ENCODE measurements at places on chromosomes 7 and 10.

GRCh38 chr7:149731207-149731955, 42.0 kb downstream of the ZNF467 start:
- DNase-seq: no peak

- no peak for DNase-seq
Observed at GRCh38 chr10:24152270-24152669, 56.7 kb upstream of the KIAA1217 start.

GRCh38 chr10:78336402-78336791, 302.7 kb downstream of the RPS24 start:
- no peak for DNase-seq

GRCh38 chr7:9557853-9558252, 1124.4 kb downstream of the NXPH1 start:
- DNase-seq: no peak

GRCh38 chr10:51716981-51717380, 17.6 kb upstream of the CSTF2T start:
- DNase-seq: no peak

DNA sequence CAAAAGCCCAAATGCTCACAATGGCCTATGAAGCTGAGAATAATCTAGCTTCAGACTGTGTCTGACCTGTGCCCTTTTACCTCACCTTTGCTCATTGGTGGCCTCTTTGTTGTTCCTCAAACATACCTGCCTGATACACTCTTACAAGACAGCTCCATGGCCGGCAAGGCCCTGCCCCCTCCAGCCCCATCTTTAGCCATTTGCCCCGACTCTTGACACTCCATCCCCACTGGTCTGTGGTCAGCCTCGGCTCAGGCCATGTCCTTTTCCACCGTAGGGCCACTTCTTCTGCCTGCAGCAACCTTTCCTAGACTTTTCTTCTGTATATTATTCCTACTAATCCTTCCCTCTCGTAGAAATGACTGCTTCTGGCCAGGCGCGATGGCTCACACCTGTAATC, 265.2 kb downstream of the RPS24 start:
- no peak for DNase-seq

GRCh38 chr10:32329061-32329460, 17.9 kb downstream of the EPC1 start:
- DNase-seq: no peak

DNA sequence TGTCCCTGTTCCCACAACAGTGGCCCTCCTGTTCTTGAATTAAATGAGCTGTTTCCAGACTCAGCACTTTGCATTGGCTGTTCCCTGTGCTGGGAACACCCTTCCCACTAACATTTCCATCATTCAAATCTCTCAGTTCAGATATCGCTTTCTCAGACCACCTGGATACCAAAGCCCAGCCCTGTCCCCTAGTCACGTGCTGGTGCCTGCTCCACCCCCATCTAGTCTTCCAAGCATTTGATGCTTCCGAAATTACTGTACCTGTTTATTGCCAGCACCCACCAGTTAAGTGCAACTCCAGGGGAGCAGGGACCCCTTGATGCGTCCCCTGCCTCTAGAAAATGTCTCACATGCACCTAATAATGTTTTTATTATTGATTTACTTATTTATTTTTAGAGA, 3.0 kb upstream of the SLC29A4 start:
- DNase-seq: no peak

- DNase-seq: no peak
Observed at GRCh38 chr10:3077940-3078630, 10.7 kb downstream of the PFKP start.

- no peak for DNase-seq
Observed at GRCh38 chr7:11552676-11553296, 279.2 kb downstream of the THSD7A start.

- no peak for DNase-seq
Observed at GRCh38 chr7:51340029-51340838, 23.6 kb upstream of the COBL start.

GRCh38 chr10:32347363-32348022, 535 bp upstream of the EPC1 start:
- no peak for DNase-seq

- no peak for DNase-seq
Observed at GRCh38 chr10:7438196-7438986, 27.6 kb upstream of the SFMBT2 start.

GRCh38 chr7:39133088-39133487, 155.4 kb downstream of the POU6F2 start:
- DNase-seq: no peak

GRCh38 chr7:30266686-30267085, 17.7 kb upstream of the ZNRF2 start:
- no peak for DNase-seq

DNA sequence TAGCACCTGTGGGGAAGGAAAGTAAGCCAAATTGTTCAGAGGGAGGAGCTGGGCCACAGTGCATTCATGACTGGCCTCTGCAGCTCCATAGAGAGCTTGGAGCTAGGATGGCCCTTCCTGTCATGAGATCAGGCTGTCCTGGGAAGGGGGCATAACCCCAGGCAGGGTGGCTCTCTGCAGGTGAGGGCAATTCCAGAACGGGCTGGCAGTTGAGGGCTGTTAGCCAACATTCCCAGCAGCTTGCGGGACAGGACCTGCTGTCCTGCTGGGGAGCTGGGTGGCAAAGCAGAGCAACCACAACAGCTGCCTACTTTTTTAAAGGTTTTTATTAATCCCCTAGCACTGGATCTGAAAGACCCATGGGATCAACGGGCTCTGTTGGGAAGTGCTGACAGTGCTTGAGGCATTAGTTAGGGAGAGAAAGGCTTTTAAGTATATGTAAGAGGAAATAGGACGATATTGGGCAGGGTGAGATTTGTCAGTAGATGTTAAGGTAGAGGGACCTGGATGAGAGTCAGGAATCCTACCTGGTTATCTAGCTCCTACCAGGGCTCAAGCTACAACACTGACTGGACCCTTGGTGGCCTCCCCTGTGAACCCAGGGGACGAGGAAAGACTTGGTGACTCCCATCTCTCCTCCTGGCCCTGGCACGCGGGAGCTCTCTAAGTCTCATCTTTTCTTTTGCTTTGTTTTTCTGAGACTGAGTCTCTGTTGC, 77.8 kb downstream of the NAMPT start:
- DNase-seq: no peak

- no peak for DNase-seq
Observed at GRCh38 chr7:136976504-136977251, 108.2 kb downstream of the CHRM2 start.

DNA sequence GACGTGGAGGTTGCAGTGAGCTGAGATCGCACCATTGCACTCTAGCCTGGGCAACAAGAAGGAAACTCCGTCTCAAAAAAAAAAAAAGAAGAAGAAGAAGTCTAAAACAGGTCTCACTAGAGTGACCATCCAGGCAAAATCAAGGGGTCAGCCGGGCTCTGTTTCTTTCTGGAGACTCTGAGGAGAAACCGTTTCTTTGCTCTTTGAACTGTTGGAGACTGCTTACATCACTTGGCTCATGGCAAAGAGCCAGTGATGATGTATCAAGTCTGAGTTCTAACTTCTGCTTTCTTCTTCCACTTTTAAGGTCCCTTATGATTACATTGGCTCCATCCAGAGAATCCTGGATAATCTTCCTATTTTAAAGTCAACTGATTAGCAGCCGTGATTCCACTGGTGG, 306.8 kb downstream of the WDR11 start:
- no peak for DNase-seq

DNA sequence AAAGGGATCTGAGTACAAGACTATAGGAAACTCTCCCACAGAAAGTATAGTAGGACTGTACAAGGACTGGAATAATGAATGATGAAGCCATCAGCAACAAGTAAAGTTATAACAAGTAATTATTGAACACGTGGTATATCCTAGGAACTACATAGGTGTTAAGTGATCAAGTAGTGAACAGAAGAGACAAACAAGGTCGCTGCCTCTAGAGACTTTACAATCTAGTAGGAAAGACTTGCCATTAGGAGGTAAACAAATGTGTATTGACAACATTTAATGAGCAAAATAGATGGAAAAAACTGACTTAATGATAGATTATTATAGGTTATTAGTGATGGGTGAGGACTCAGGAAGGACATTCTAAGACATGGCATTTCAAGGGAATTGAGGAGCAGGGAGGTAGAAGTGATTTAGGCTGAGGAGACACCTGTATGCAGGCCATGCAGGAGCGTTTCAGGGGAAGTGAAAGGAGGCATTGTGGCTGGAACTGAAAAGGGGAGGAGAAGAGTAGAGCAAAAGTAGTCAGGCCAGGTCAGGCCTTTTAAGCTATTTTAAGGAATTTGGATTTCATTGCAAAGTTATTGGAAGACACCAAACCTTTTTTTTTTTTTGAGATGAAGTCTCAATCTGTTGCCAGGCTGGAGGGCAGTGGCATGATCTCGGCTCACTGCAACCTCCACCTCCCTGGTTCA, 8.5 kb upstream of the GLCCI1 start:
- DNase-seq: peak; percentile 44

GRCh38 chr7:97024209-97025129, at the start of gene DLX5:
TSS of gene DLX5 (minus strand) at chr7:97024831. CDS start at chr7:97024623, 208 bp downstream.
- no peak for DNase-seq

- DNase-seq: no peak
Observed at GRCh38 chr7:86645225-86645608, 1.5 kb downstream of the GRM3 start.

GRCh38 chr10:46555713-46556514, 544 bp downstream of the GPRIN2 start:
- DNase-seq: no peak

DNA sequence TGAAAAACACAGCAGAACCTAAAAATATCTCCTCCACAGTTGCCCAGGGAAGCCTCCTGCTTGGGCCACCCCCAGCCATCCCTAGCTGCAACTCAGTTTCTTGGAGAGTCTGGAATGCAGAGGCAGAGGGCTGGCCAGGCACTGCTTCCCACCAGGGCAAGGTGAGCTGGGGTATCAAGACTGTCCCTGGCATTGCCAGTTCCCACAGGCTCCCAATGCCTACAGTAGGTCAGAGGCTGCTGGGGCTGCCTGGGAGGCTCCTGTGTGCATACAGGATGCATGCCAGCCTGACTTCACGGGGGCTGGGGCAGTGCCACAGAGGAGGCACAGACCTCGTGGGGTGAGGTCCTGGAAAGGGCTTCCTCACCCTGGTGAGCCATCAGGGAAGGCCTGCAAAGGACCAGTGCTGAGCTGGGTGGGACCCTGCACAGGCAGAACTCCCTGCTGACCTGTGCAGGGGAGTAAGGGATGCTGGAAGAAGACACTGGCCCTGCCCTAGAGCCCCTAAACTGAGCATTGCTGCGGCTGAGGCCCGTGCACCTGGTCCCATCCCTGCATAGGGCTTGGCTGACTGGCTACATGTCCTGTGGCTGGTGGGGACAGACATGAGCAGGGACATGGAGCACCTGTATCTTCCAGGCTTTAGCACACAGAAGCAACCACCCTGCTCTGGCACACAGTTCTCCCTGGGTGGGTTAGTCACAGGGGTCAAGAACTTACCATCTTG, 121.9 kb upstream of the RET start:
- no peak for DNase-seq

DNA sequence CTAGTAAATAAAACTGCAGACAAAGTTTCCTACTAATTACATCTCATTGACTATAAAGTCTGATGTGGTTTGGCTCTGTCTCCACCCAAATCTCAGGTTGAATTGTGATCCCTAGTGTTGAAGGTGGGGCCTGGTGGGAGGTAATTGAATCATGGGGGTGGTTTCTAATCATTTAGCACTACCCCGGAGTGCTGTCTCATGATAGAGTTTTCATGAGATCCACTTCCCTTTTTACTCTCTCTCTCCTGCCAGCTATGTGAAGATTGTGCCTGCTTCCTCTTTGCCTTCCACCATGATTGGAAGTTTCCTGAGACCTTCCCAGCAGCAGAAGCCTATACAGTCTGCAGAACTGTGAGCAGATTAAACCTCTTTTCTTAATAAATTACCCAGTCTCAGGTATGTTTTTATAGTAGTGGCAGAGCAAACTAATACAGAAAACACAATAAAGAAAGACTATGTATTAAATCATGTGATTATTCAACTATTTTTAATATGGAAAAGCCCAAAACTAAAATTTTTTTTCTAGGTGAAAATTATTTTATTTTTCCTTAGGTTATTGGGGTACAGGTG, 232.1 kb downstream of the FZD1 start:
- no peak for DNase-seq

DNA sequence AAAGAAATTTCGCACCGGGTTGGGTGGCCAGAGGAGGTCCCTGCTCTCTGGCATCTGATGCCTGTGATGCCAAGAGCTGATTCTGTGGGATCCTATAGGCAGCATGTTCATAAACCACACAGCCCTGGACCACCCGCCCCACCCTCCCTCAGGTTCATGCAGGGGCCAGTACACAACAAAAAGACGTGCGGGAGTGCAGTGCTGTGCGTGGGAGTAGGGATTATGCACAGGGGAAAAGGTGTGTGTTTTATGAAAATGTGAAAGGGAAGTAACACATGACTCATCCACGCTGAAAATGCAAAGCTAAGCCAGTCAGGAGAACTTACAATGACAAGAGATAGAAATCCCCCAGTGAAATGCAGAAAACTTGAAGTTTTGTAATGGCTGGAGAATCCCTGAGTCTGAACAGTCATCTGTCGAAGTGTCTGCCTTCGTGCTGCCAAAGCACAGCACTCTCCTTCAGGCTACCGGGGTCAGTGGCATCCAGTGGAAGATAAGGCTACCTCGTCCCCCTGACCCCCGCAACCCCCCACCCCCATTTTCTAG, 1.1 kb downstream of the KIAA1217 start:
- DNase-seq: peak; percentile 79

DNA sequence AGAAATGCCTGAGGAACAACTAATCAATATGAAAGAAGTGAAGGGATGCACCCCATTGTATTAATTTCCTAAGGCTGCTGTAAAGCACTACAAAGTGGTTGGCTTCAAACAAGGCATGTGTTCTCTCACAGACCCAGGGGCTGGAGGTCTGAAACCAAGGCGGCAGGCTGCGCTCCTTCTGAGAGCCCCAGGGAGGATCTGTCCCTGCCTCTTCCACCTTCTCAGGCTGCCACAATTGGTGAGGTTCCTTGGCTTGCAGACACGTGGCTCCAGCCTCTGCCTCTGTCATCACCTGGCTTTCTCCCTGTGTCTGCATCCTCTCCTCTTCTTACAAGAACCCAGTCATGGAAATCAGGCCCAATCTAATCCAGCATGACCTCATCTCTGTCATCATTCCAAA, 110.1 kb downstream of the TNS3 start:
- DNase-seq: no peak

- DNase-seq: no peak
Observed at GRCh38 chr7:116432527-116432916, 67.0 kb upstream of the CAV2 start.

GRCh38 chr10:114068054-114068707, 24.5 kb downstream of the ADRB1 start:
- DNase-seq: no peak

DNA sequence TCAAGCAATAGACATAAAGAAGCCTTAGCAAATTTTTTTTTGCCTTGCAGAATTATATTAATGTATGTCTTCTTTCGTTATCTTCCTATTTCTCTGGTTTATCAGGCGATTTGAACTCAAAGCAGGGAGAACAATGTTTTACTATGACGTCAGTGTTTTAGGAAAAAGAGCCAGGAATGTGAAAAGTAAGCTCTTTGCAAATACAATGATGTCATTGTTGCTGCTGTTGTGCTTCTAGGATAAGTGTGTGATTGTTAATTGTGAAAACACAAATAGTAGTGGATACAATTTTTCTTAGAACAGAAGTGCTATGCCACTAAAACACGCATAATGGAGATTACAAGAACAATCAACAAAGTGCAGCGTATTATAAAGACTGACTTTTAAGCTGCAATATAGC, 9.5 kb upstream of the AUTS2 start:
- DNase-seq: no peak

- DNase-seq: peak; percentile 98
Observed at GRCh38 chr7:66681491-66682349, 53.0 kb downstream of the KCTD7 start.

- DNase-seq: no peak
Observed at GRCh38 chr7:143042790-143043271, 9.3 kb upstream of the OR6V1 start.

- DNase-seq: no peak
Observed at GRCh38 chr10:27072436-27073114, 27.7 kb downstream of the ANKRD26 start.

Data from GM20000 (cell line).